Vein endothelial cell (primary cell): ENCODE measurements at places on chromosomes 6 and 20. TPM values are rescaled to one million over a fixed set of nuclear protein-coding genes. Genes with fewer than 3 reads are reported as not detected.

The CFAP206 gene
- total RNA-seq: 0.29 and 0.65 TPM in 2 replicates

The KHDRBS2 gene
- total RNA-seq: not detected in 2 replicates

The FOXF2 gene
- 0.10 TPM in 1 of 2 replicates, not detected in the other for total RNA-seq

The DNAH8 gene
- total RNA-seq: under 0.01 TPM in 2 replicates

The DNMT3B gene
- total RNA-seq: 3.3 and 3.7 TPM in 2 replicates

The TRAM2 gene
- total RNA-seq: 84.3 and 87.9 TPM in 2 replicates

The SLC17A2 gene
- total RNA-seq: not detected in 2 replicates

The DNPH1 gene
- total RNA-seq: 30.8 and 45.7 TPM in 2 replicates

The EFCAB8 gene
- under 0.01 TPM in 2 replicates for total RNA-seq

The ELOVL2 gene
- total RNA-seq: not detected in 2 replicates

The TRIM40 gene
- not detected in 2 replicates for total RNA-seq

The NEURL2 gene
- total RNA-seq: 4.3 and 5.6 TPM in 2 replicates

The CTAGE9 gene
- total RNA-seq: not detected in 2 replicates

The PRSS35 gene
- 0.33 TPM in 1 of 2 replicates, not detected in the other for total RNA-seq

The GNAS-AS1 gene
- total RNA-seq: 0.10 TPM in 1 of 2 replicates, not detected in the other

The GSTA1 gene
- not detected in 2 replicates for total RNA-seq
